ENCODE measurements at places on chromosomes 1 and 21. TPM values are rescaled to one million over a fixed set of nuclear protein-coding genes. Genes with fewer than 3 reads are reported as not detected.

The SLC22A15 gene
- under 0.01 TPM for total RNA-seq

The CLCNKA gene
- not detected for total RNA-seq

The GJA5 gene
- total RNA-seq: 0.09 TPM

The OR6K3 gene
- not detected for total RNA-seq

The CYP4Z1 gene
- total RNA-seq: not detected

The CELA2A gene
- total RNA-seq: not detected
